Activated T-helper 1 cell treated with anti-CD3 and anti-CD28 coated beads, Interleukin-2, amount 50 U/mL, for 16 hours (primary cell): ENCODE measurements at places on chromosomes 4 and X.
A peak's percentile ranks its signal among the peaks of the same experiment; 100 is the strongest.

DNA sequence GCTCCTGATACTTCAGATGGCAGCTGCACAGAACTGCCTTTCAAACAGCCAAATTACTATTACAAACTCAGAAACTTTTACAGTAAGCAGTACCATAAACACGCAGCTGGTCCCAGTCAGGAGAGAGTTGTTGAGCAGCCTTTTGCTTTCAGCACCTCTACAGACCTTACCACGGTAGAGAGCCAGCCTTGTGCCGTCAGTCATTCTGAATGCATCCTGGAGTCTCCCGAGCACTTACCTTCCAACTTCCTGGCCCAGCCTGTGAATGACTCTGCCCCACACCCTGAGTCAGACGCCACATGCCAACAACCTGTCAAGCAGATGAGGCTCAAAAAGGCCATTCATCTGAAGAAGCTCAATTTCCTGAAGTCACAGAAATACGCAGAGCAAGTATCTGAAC, 12.4 kb downstream of the ZBTB49 start:
- no peak for DNase-seq

DNA sequence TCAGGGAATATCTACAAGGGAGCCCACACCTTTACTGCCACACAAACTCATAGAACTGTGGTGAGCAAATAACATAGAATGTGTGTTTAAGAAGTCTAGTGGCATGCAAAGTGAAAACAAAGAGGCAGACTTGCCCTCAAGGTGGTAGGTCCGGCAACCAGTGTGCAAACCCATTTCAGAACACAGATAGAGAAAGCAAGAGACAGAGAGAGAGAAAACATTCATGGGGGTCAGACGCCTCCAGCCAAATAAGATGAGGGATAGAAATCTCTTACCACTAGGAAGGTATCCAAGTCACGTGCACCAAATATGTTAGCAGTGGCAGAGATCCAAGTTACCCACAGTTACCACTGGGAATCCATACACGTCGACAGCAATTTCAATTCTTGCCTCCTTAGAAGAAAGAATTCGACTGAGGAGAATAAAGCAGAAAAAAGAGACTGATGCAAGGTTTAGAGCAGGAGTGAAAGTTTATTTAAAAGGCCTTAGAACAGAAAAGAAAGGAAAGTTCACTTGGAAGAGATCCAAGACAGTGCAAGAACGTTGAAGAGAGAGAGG, 252.8 kb downstream of the NAP1L3 start:
- DNase-seq = no peak

DNA sequence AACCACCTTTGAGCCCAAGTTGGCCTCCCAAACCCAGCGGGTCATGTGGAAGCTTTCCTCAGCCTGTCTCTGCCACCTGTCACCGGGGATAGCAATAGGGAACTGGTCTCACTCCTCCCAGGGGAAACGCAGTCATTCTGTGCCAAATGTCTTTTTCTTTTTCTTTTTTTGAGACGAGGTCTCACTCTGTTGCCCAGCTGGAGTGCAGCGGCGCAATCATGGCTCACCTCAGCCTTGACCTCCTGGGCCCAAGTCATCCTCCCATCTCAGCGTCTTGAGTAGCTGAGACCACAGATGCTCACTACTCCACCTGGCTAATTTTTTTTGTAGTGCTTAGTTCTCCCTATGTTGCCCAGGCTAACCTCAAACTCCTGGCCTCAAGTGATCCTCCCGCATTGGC, 40.3 kb downstream of the MED28 start:
- no peak for DNase-seq

GRCh38 chr4:186902361-186902760, 178.7 kb upstream of the FAT1 start:
- DNase-seq = no peak

DNA sequence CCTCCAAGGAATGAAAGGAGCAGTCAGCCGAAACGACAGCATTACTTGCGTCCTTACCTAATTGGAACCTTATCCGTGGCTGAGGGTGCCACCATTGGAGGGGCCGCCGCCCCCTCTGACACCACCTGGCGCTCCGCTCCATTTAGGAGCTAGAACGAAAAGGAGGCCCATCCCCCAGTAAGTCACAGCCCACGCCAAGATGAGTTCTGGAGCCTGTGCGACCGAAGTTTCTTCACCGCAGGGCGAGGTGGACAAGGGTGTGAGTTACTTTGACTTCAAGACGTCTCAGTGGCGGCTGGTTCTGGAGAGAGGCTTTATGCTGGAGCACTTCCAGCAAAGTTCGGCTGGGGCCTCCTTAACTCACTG, 729 bp upstream of the IRF2 start:
- DNase-seq = peak; percentile 51

DNA sequence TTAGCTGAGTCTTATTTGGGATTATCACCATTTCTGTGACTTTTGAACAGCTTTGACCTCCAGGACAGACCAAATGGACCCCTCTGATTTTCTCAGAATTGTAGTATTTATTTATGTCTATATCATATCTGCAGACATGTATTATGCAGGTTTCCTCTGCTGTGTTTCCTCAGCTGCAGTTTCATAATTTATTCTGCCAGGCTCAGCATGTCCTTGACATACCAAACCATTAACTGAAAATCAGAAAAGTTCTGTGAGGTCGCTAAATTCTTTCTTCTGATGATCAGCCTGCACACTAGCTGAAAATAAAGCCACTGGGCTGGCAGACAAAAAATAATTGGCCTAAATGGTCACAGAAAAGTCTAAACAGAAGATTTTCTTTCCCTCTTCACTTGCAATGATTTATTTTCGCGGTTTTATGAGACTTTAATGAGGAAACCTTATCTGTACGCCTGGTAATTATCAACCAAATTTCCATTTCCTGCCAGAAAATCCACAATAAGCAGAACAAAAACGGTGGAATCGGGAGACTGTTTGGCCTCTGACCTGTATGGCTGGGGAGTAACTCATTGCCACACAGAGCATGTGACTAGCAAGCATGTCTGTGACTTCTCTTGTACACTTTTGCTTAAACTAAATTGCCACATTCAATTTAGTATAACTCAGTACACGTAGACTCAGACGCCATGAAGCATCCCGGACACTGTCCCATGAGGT, 150.9 kb downstream of the ENPP6 start:
- no peak for DNase-seq

GRCh38 chr4:4490041-4490440, 51.8 kb downstream of the STX18 start:
- no peak for DNase-seq

- no peak for DNase-seq
These were observed 49.4 kb downstream of the ARHGEF6 start for GRCh38 chrX:136731207-136731782.

DNA sequence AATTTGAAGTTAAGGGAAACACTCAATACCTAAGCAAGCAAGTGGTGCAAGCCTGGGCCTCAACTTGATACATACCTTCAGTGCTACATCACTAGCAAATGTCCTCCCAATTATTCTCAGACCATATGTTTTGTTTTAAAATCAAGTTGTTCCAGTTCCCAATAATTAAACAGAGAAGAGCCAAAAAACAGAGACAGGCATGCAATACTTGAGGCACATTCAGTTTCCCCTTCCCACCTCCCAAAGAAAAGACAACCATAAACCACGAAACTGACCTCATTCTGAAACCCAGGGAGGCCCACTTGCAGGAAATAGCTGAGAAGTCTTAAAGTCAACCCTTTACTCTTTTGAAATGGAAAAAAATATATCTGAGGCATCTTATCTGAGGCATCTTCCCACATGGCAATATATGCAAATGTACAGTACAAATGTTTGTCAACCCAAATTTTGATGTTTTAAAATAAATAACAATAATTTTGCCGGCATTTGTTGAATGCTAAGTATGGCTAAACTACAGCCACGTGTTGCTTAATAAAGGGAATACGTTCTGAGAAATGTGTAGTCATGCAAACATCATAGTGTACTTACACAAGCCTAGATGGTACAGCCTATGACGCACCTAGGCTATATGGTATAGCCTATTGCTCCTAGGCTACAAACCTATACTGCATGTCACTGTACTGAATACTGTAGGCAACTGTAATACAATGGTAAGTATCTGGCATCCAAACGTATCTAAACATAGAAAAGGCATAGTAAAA, 147.5 kb downstream of the TSPAN5 start:
- DNase-seq = no peak

DNA sequence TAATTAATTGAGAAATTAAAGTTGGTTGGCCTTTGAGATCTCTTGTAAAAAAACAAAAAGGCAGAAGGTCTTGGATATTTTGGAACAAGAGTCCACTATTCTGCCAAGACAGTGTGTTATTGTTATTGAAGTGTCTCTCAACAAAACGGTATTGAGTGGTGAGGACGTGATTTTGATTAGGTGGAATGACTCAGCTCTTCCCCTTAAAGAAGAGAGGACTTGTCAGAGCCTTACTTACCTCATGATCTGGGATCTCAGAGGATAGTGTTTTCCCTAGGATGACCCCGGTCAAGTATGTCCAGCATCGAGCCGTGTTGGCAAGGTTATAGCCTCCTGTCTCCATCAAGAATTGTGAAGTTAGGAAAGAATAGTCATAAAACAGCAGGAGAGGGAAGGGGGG, 110.9 kb downstream of the HDAC8 start:
- DNase-seq = no peak

GRCh38 chr4:6806924-6807626, 24.5 kb downstream of the KIAA0232 start:
- no peak for DNase-seq

DNA sequence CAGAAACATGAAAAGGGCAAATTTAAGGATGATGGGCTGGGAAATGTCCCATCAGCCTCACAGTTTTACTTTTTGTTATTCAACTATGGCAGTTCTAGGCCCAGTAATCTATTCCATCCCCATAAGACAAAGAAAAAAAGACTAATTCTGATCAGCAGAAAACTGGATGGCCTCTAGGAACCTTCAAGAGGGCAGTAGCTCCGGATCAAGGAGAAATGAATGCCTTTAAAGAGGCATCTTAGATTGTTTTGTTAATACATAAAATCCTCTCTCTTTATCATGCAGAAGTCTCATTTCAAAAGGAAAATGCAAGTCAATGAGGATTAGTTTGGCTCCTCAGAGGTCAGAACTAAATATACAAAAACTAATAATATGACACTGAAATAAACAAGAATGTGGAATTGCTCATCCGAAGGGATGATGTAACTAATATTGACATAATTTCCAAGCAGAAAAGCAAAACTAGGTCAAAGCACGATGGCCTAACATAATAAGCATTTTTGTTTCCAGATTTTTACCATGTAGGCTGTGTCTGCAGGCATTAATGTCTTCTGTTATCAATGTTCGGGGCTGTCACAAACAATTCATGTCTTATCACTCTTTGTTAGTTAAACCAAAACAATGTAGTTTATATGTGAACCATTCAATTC, 8.8 kb downstream of the MID1 start:
- no peak for DNase-seq

GRCh38 chr4:89411539-89412309, 104.1 kb upstream of the GPRIN3 start:
- no peak for DNase-seq

- DNase-seq = no peak
These were observed 3.6 kb downstream of the IRS4 start for GRCh38 chrX:108732630-108733321.

GRCh38 chr4:5186271-5187064, 135.2 kb downstream of the STK32B start:
- no peak for DNase-seq
